ENCODE measurements at places on chromosomes 5 and 9.

DNA sequence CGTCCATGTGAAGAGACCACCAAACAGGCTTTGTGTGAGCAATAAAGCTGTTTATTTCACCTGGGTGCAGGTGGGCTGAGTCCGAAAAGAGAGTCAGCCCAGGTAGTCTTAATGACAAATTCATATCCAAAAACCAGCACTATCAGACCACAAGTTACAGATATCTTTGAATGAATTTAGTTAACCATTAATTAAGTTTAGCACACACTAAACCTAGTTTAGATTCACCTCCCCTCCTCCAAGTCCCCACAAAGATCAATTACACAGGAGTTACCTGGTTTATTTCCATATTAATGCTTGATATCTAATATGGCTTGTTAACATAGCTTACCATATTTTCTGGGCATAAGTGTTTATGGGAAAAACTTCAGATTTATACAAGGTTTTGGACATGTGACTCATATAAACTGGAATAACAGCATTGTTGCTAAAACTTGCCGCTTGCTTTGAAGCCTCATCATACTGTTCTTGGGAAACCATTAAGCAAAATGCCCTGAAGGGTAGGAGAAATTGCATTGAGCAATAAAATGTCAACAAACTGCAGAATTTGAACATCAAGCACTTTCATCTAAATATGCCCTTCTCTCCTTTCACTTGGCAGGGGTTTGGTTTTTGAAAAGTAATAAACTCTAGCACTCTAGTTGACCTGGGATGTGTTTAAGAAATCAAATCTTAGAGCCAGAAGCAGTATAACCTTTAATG, 166.9 kb downstream of the SNCAIP start:
- DNase-seq: no peak

DNA sequence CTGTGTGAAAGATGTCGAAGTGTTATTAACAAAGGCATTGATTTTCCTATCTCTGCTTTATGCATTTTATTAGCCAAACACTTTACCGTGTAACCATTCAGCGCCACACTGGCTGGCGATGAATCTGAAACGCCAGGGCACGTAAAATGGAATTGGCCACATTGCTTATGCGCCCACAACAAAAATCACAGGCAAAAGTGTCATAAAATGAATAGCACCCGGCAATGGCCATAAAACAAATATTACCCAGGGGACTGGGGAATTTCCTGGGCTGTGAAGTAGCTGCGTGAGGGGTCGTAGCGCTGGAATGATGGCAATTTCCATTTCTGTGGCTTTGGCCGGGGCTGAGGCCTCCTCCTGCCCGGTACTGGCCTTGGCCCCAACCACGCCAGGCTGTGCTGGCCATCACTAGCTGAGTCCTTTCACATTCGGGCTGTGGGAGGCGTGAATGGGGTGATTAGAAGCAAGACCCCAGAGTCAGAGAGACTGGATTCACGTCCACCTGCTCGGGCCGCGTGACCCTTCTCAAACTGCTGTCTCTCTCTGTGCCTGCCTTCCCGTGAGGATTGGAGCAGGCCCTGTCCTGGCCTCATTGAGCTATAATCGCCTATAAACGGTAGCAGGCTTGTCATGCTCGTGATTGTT, 254.5 kb downstream of the PBX3 start:
- no peak for DNase-seq

DNA sequence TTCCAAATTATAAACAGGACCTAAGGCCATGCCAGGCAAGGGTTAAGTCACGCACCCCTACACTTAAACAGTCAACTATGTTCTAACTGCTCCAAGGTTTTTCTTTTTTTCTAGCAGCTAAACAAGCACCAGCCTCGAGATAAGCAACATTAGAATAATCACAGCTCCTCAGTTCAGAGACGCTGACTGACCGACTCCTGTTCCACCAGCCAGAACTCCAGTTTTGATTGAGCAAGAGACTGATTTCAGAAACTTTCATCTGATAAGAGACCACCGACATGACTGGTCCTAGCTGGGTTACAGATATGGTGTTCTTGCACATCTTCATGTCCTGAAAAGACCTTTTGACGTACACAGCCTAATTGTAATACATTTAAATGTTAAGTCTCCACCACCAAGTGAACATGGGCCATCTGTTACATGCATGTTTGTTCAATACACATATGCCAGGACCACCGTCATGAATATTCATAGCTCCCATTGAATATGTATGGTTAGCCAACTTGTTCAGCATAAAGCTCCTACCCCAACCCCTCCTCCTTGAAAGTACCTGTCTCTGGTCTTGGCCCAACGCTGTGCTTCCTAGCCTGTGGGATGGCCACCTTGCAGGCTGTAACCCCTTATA, 23.7 kb upstream of the OTULINL start:
- no peak for DNase-seq

- peak; percentile 16 for DNase-seq
These were observed 171.2 kb downstream of the CCDC171 start for GRCh38 chr9:15724016-15724415.

DNA sequence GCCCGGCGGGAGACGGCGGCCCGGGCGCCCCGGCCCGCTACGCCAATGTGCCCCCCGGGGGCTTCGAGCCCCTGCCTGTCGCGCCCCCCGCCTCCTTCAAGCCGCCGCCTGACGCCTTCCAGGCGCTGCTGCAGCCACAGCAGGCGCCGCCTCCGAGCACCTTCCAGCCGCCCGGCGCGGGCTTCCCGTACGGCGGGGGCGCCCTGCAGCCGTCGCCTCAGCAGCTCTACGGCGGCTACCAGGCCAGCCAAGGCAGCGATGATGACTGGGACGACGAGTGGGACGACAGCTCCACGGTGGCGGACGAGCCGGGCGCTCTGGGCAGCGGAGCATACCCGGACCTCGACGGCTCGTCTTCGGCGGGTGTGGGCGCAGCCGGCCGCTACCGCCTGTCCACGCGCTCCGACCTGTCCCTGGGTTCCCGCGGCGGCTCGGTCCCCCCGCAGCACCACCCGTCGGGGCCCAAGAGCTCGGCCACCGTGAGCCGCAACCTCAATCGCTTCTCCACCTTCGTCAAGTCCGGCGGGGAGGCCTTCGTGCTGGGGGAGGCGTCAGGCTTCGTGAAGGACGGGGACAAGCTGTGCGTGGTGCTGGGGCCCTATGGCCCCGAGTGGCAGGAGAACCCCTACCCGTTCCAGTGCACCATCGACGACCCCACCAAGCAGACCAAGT, 723 bp downstream of the SNX18 start:
- peak; percentile 55 for DNase-seq

- DNase-seq: no peak
These were observed 3.7 kb downstream of the ANGPTL2 start for GRCh38 chr9:127118597-127119319.

DNA sequence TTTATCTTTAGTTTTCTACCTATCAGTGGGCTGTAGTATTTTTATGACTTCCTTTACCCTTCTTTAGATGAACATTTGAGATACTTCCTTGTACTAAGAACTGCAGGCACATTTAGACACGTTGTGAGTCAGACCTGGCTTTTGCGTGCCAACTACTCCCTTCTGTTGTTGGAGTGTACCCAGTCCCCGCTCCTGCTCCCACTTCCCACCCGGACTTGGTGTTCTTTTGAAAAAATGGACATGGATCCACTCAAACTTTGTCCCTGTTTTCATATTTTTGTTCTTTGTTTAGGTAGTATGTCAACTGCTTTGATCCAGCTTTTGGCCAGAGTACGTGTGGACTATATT, 60.7 kb downstream of the PARP8 start:
- no peak for DNase-seq

DNA sequence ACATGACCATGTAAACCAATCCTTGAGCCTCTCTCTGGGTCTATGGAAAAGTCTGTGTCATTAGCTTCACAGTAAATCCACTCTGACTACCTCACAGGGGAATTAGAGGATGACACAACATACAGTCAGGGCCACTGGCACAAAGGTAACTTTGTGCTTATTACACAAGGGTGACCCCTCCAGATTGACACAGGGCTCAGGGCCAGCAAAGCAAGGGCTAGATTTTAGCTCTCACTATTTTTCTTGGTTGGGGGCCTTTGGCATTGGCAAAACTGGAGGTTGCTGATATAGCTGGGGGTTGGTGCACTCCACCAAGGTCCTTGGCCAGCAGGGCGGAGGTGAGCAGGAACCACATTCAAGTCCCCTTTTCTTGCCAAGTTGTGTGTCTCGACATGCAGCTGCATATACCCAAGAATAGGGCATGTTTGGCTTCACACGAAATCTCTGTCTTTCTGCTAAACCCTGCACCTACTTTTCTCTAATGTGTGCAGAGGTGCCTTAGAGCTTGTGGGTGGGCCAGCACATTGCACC, 15.2 kb upstream of the OSMR start:
- DNase-seq: no peak

GRCh38 chr9:27365707-27366376, 68.9 kb upstream of the EQTN start:
- no peak for DNase-seq

- no peak for DNase-seq
These were observed 21.7 kb downstream of the CCL28 start for GRCh38 chr5:43390471-43390870.
